T-helper 2 cell (primary cell): ENCODE measurements at places on chromosomes 7 and 10.

GRCh38 chr10:101301111-101301731 lies 52.7 kb upstream of the BTRC start:
- DNase-seq = no peak

DNA sequence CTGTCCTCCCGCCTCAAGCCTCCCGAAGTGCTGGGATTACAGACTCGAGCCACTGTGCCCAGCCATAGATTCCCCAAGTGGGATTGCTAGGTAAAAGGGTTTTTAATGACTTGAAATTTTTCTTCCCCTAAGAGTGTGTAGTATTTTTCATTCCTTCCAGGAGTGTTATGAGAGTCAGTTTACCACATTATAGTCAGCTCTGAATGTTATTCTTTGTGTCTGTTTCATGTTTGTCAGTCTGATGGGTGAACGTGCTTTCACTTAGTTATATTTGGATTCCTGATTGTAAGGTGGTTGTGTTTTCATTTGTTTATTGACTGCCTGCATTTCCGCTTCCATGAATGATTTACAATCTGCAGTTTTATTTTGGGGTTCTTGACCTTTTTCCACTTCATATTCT lies 6.3 kb downstream of the ZNF212 start:
- no peak for DNase-seq

GRCh38 chr10:131193923-131194322 lies 117.6 kb downstream of the TCERG1L start:
- no peak for DNase-seq

DNA sequence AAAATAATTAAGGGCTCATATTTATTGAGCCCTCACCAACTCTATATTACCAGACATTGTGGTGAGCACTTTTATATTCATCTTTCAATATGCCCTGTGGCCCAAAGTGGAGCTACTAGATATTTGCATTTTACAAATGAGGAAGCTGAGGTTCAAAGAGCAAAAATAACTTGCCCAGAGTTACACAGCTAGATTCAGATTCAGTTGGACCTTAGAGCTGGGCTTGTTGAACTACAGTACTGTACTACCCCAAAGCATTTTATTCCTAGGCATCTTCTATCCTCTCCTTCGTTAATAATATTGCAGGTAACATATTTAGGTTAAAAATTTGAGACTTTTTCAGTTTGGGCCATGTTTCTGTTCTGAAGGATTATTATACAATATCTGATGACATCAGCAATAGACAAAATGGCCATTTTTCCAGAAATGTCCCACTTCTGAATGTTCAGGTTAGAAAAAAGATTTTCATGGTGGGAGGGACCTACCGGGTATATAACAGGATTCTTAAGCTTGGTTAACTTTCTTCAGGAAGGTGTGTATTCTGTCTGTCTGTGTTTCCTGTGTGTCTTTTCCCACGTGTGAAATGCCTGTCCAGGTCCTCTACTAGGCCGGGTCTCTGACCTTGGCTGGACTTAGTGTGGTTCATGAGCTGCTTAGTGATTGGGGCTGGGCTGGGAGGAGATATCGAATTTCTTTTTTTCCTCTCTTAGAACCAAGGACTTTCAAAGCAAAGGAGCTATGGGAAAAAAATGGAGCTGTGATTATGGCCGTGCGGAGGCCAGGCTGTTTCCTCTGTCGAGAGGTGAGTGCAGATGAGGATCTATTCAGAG lies 13.6 kb downstream of the PRXL2A start:
- no peak for DNase-seq

DNA sequence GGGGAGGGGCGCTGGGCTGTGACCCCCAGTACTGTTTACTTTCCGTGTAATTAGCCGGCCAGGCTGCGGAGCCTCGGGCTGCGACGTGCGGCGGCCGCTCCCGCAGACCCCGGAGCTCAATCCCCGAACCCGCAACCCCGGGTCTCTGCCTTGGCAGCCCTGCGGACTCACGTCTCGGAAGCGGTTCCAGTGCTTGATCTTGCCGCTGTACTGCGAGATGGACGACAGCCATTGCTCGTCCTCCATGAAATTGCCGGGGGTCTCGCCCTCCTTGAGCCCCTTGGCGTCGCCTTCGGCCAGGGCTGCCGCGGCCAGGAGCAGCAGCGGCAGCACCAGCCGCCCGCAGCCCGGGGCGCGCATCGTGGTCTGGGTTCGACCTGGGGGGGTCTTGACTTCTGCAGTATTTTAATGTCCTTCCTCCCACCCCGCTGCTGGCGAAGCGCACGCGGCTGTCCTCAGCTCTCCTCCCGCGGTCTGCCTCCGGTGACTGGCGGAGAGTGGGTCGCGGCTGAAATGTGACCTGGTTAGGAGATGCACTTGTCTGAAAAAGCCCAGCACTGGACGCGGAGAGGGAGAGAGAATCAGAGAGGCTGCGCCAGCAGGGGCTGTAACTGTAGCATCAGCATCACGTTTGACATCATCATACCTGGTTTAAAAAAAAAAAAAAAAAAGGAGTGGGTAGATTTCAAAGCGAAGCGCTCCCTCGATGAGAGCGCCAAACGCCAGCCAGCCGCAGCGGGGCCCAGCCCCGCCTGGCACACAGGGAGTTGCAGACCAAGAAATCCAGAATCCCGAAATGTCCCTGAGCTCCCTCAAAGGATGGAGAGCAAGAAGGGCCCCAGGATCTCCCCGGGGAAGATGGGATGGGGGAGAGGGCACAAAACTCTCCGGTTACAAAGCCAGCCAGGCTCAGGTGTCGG lies at the start of gene SPOCK2:
TSS of gene SPOCK2 (minus strand) at position 583 of the 920 bp plus-strand sequence. CDS start at position 360, 223 bp downstream.
- peak; percentile 79 for DNase-seq

GRCh38 chr10:80253266-80253962 lies 36.0 kb downstream of the MAT1A start:
- no peak for DNase-seq

DNA sequence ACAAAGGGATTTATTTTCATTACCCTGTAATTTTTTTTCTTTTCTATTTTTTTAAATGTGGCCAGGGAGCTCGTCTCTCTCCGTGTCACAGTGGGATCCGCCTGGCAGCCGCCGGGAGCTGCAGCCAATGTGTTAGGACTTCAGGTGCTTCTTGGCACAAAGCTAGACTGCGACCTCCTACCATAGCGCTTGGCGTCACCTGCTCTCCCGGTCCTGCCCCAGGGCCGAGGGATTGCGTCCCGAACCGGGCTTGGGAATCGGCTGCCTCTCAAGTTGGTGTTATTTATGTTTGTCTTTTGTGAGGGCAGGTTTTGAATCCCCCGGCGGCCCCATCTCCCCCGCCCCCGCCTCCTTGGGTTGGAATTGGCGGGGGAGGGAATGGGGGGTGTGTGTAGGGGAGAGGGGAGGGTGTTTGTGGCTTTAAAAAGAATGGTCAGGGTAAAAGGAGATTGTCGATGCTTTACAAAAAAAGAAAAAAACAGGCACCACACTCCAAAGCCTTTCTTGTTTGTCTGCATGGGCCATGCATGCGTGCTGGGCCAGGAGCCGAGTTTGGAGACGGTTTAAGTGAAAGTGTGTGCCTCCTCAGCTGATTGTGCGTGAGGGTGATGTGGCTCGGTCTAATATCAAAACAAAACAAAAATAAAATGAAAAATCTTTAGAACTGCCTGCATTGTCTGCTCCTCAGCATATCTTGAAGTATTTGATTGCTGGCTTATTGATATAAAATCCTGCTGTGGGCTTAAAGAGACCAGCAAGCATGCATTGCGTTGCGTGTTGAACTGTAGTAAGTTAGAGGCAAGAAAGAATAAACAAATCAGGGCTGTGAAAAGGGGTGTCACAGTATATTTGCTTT lies 1.2 kb downstream of the PPP1R9A start:
- no peak for DNase-seq

GRCh38 chr7:78267141-78267540 lies 468.6 kb downstream of the PHTF2 start:
- no peak for DNase-seq

- DNase-seq = no peak
Observed at GRCh38 chr10:79044846-79045245, 23.9 kb upstream of the ZMIZ1 start.

GRCh38 chr10:78847485-78847884 lies 221.3 kb upstream of the ZMIZ1 start:
- DNase-seq = no peak

DNA sequence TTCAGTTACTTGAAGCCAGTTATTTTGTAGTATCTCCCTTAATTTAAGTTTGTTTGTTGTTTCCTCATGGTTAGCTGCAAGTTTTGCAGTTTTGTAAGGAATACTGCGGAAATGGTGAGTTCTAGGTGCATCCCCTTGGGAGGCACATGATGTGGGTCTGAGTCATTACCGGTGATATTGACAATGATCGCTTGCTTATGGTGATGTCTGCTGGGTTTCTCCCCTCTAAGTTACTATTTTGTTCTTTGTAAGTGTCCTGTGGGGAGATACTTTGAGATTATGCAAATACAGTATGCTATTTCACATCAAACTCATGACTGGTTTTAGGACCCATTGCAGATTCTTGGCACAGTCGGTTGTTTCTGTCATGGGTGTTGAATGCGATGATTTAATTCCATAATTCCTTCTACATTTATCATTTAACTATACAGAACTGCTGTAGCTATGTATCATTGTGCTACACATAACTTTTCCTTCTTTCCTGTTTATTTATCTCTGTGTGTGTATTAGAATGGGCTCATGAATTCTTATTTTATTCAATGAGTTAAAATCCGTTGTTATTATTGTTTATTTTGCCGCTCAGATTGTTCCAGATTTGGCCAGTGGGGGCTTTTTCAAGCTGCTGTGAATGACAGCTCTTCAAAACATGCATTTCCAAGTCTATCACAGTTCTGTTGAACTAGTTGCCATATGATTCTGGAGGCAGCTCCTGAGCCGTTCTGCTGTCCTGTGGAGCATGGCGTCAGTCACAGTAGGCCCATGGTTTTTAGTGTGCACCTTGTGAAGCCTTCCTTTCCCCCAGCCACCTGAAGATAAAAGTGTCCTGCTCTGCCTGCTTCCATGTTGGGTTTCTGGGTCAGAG lies 18.4 kb downstream of the TSPAN14 start:
- DNase-seq = no peak

DNA sequence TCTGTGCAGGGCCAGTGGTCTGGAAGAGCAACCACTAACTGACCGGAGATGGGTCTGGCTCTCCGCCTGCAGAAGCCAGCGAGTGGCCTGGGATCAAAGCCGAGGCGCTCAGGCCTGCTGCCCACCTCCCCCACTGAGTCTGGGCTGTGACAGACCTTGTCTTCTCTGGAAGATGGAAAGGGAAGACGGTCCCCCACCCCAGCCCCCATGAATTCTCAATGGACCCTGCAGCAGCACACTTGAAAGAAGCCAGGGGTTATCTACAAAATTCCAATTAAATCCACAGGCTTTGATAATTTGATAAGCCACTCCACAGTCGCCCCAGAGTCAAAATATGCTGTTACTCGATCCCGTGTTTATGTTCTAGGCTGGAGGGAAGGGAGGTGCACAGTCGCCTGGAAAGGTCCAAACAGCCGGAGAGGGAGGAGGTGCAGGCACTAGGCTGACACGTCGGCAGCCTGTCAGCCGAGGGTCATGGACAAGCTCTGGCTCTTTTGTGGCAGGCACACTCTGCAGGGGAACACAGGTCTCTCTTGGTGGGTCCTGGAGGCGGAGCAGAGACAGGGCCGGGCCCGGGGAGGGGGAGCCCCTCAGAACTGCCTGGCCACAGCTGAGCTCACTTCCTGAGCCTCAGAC lies 134.9 kb downstream of the SH3PXD2A start:
- DNase-seq = no peak

- DNase-seq = no peak
Observed at GRCh38 chr7:132368246-132368900, 207.9 kb downstream of the PLXNA4 start.

- no peak for DNase-seq
Observed at GRCh38 chr10:29646238-29646902, 11.6 kb upstream of the SVIL start.

DNA sequence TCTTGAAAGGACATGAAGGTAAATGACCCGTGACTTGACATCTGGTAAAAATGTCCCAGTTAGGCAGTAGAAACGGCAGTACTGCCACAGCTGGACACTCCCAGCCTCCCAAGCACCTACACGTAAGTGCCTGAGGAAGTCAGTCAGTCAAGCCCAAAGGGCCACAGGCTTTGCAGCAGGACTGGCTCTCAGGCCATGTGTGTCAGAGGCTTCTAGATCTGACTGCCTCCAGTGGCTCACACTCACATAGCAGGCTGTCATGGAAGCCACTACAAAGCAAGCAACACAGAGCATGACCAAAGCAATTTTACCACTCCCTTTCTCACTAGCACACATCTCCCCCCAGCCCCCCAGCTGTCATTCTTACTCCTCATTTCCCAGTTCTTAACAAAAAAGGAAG lies 17.8 kb upstream of the CCNJ start:
- DNase-seq = no peak

DNA sequence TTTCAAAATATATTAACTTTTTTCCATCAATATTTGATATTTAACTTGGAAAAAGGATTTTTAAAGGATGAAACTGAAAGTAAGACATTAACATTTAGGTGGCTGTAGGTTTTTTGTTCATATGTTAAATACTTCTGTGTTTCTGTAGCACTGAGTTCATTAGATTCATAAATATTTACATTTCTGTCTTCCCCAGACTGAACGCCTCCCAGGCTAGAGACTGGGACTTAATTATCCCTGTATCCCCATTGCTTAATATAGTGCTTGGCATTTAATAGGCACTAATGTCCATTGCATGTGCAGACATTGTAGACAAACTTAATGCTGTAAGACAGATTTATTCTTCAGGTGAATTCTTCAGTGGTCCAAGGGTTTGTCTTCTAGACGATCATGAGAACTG lies 7.4 kb downstream of the PTPN12 start:
- no peak for DNase-seq

- DNase-seq = no peak
Observed at GRCh38 chr7:80319461-80319860, 184.8 kb downstream of the GNAI1 start.

DNA sequence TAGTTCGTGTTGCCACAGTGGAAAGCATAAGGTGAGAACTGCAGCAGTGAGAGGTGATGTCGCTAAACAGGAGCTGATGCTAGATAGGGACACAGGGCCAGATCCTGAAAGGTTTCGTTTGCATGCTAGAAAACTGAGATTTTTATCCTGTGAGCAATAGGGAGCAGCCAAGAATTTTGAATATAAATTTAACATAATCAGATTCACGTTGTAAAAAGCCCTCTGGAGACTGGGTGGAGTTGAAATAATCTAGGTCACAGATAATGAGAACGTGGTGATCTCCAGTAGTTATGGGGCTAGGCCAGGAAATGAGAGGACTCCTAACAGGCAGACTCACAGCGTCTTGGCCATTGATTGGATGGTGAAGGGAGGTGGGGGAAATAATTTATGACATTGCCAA lies 92.1 kb upstream of the IMMP2L start:
- no peak for DNase-seq

GRCh38 chr10:94645285-94645684 lies 38.2 kb upstream of the CYP2C18 start:
- no peak for DNase-seq

- no peak for DNase-seq
Observed at GRCh38 chr10:17882557-17882956, 69.2 kb upstream of the SLC39A12 start.

DNA sequence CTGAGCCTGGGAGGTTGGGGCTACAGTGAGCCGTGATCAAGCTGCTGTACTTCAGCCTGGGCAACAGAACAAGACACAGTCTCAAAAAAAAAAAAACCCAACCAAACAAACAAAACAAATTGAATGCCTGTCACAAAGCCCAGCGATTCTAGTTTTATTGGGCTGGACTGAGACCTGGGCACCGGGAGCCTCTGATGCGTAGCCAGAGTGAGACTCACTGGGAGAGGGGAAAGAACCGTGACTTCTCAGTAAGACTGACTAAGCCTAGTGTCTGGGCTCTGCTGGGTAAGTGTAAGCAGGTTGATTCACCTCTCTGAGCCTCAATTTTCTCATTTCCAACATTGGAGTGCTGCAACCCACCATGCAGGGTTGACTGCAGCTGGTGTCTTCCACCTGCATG lies 10.1 kb upstream of the LEP start:
- no peak for DNase-seq

- no peak for DNase-seq
Observed at GRCh38 chr7:25318047-25318446, 89.8 kb upstream of the NPVF start.
